Amygdala (tissue), 56 donors: ENCODE measurements at places on chromosomes 2 and 18.

DNA sequence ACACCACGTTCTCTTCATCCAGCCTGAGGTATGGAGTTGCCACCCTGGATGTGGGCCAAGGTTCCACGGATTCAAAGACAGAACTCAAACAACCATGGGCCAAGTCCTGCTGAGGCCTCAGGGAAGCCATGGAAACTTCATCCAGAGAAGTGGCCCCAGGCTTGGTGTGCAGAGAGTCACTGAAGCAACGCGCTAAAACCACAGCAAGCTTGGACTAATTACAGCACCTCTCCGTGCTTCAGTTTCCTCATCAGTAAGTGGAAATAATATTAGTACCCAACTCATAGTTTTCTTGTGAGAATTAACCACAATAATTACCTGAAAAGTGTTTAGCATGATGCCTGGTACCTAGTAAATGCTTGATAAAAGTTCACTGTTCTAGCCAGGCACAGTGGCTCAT, 19.2 kb upstream of the AP1S3 start:
- DNase-seq = no peak

DNA sequence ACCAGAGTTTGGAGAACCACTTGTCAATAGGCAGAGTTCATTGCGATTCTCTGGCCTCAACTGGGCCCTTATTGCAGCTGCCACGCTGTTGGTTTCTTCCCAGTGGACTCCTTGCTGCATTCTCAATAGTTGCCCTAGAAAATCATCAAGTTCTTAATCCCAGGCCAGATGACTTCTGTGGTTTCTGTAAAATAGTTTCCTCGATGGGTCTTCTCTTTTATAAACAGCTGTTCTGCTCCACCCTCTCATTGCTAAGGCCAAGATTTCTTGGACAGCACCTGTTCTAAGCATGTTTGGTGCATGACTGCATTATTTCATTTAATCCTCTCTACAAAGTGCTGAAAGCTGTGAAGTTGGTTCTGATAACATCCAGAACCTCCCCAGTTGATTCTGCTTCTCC, 131.0 kb downstream of the BCL2L11 start:
- no peak for DNase-seq

DNA sequence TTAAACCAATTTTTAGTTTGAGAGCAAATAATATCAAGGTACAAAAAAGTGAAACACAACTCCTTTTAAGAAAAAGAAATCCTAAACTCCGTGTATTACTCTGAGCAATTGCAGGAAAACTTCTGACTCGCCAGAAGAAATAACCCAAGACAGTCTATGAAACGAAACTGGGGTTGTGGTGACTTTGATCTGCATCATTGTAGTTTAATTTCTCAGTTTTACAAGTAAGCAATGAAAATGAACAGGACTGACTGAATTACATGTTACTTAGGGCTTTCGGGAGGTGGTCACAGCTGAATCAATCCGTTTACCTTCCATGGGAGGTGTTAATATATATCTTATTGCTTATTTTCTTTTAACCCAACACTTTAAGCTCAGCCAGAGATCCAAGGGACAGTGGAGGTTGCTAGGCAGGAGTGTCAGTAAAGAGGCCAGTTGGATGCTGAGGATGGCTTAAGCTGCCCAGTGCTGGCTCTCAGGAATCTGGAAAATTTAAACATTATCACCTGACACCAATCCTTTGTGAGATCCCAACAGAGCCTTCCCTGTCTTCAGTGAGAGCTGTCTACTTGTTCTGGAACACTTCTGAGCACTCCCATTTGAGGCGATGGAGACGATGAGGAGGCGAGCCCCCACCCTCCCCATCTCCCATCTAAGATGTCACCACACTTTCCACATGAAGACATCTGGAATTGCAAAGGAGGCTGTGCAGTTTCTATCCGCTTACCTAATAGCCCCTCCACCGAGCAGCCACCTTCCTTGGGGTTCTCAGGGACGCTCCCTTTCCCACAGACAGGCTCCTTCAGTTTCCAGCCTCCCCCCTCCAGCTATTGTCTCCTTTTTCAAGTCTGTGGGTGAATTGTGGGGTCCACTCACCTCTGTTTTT, 3.6 kb upstream of the RAB31 start:
- no peak for DNase-seq

DNA sequence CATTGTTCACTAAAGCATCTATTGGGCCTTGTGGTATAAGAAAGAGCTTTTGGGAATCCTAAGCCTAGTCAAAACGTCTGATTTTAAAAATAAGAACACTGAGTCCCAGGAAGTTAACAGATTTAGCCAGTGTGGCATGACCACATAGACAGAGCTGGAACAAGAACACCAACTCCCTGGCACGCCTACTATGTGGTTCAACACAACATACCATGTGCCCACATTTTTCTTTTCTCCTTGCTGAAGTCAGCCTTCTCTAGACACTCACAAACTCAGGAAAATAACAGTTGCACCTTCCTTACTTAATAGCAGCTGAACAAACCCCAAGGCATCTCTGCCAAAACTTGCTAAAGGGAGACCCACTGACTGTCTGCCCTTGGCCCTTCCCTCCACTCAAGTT, 124.8 kb downstream of the C1D start:
- DNase-seq = no peak

DNA sequence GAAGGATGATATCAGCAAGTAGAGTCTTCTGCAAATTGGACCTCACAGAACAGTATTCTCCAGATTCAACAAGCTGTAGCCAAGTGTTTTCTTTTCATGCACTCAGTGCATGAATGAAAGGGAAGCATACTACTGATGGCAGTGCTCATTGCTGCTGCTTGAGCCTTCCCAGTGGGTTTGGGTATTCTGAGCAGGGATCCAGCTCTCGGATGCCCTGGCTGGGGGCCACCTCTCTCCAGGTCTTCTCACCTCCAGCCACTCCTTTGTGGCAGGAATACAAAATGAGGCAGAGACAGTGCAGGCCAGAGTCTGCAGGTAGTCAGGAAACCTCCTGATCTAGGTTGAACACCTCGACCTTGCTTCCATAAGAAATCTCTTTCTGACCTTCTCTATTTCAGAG, 390.4 kb upstream of the CELF4 start:
- no peak for DNase-seq

DNA sequence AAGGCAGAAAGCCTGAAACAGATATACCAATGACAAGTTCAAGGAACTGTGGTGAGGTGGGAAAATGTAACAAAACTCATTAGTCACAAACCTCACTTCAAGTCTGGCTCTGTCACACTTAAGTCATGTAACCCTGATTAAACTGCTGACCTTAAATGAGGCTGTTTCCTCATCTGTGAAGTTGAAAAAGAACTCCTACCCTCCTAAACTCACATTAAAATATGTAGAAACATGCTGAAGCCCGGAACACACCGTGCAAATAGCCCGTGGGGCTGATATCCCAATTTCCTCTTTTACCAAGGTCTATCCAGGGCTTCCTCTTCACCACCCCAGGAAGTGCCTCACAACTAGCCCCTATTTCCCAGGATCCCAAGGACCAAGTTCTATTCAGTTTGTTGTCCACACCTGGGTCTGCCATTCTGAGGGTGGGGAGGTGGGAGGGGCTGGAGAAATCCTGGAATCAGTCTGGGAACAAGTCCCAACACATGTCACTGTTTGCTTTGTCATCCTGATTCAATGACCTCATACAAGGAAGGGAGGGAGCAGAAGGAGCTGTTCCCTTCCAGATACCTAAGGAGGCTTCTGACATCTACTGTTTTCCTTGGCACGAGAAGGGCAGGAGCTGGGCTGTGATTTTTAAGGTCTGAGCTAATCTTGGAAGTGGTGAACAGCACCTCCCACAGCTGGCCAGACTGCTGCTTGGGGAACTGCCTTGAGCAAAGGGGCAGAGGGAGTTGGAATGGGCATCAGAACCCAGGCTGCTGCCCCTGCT, 42.3 kb downstream of the SLC4A1AP start:
- no peak for DNase-seq

GRCh38 chr2:28035163-28035690, 144.7 kb downstream of the BABAM2 start:
- DNase-seq = no peak

- DNase-seq = no peak
Measured at GRCh38 chr2:101717071-101717845, 19.8 kb downstream of the MAP4K4 start.

DNA sequence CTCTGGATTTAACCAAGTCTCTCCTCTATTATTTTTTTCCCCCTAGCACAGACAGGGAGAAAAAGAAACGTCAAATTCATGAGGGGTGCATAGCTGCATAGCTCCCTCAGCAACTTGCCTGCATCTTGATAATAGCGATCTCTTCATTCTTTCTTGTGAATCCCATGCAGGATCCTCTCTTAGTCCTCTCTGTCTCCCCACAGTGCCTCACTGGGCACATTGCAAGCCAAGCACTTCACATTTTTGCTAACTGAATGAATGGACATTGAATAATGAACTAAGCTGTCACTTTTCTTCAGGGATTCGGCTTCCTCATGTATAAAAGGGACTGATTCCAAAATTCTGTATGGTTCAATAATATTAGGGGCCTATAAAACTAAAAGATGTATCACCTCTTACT, 2.9 kb upstream of the EPB41L3 start:
- DNase-seq = no peak

DNA sequence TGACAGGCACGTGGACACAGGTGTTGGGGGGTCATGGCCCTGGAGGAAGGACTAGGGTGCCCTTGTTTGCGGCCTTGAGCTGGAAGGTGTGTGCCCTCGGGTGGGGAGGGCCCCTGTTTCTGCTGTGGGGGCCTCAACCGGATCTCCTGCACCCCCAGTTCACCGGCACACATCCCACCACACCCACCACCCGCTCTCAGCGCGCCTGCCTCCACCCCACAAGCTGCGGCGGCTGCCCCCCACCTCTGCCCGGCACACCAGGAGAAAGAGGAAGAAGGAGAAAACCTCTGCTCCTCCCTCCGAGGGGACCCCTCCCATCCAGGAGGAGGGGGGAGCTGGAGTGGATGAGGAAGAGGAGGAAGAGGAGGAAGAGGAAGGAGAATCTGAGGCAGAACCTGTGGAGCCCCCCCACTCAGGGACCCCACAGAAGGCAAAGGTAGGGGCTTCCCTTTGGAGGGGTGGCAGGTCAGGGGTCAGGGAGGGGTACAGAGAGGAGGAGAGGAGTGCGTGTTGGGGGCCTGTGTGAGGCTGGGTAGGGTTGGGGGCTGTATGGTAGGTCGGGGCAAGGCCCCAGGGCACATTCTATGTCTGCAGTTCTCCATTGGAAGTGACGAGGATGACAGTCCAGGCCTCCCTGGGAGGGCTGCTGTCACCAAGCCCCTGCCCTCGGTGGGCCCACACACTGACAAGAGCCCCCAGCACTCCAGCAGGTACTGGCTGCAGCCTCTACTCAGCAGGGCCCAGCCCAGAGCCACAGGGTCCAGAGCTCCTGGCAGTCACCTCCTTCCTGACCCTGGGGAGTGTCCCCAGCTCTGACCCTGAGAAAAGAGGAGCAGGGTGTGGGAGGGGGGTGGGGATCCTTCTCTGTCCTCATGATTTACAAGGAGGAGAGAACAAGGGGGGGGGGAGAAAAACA, 1.8 kb downstream of the SLC4A3 start:
- DNase-seq = no peak

DNA sequence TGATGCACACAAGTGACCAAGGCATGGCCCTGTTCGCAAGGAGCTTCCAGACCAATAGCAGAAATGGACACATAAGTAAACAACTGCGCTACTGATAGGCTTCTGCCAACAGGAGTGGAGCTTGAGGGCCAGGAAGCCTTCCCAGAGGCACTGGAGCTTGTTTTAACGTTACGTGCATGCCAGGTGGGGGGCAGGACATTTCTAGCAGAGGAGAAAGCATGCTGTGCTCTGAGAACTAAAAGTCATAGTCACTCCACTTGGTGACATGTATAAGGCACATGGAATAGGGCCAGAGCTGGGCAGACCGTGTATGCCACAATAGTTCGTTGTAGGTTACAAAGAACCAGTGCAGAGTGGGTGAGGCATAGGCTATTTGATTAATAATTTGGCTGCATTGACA, 184.2 kb downstream of the NEDD4L start:
- DNase-seq = no peak

DNA sequence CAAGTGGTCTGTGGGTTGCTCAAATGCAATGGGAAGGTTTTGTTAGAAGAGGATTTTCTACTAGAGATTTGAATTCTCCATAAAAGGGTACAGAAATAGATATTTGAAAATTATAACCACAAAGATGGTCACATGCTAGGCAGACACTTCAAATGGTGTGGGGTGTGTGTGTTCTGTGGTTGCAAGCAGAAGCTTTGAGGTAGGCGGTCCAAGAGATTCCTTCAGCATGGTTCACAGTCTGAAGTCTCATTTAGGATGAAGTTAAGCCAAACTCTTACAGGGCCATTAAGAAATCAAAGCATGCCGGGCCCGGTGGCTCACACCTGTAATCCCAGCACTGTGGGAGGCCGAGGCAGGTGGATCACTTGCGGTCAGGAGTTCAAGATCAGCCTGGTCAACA, 38.3 kb upstream of the RMDN2 start:
- DNase-seq = no peak

DNA sequence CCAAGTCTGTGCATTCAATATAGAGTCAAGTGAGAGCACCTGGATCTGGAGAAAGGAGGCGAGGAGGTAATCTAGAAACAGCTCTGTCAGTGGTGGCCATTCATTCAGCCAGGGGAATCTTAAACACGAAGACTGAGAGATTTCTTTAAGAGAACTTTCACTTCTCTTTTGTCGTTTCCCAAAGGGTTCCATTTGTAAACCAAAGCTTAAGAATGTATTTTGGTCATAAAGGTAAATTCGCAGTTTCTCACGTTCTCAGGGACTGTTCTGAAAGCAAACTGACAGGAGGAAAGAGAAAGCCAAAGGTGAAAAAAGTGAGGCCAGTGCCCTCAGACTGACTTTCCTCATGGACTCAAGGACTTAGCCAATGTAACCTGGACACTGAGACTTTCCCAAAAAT, 513.5 kb downstream of the CMPK2 start:
- no peak for DNase-seq

- no peak for DNase-seq
Measured at GRCh38 chr18:78857314-78858150, 122.1 kb upstream of the SALL3 start.

DNA sequence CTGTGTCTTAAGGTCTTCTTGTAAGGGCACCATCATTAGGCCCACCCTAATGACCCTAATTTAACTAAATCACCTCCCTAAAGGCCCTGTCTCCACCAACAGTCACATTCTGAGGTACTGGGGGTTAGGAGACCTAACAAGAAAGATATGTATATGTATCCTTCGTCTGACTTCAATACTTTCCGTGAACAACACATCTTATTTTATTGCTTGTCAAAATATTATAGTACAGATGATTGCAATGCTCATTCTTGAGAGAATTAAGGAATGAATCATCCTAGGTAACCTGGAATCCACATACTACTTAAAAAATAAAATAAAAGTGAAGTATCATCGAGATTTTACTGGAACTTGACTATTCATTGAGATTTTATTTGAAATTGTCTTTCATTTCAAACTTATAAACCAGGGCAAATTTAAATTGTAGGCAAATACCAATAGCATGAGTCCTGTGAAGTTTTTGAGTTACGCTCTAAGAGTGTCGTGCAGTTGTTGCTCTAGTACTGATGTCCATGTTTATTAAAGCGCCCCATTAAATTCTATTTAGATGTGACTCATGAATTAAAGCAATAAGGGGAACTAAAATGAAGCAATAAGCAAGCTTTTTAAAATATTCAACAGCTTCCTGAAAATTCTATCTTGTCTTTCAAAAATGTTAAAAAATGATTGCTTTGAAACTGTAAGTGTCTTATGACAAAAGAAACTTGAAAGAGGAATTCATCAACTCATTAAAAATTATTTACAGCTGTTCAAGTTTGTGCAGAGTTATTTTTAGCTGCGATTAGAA, 40.0 kb downstream of the CCDC102B start:
- no peak for DNase-seq
